Immature natural killer cell (primary cell): ENCODE measurements at places on chromosomes 5 and 9.

GRCh38 chr9:125696106-125696647, 10.8 kb downstream of the MAPKAP1 start:
- H3K4me3 ChIP-seq = no peak overlapping the region
- peaks cover 16% of the 10 kb centered on the region for H3K4me1 ChIP-seq
- no peak for DNase-seq
- no peaks in the 10 kb centered on the region for H3K27me3 ChIP-seq
- H3K36me3 ChIP-seq = no peaks in the 10 kb centered on the region

GRCh38 chr9:26142201-26142600, 464.0 kb upstream of the TUSC1 start:
- DNase-seq = no peak
- no peaks in the 10 kb centered on the region for H3K27me3 ChIP-seq
- H3K36me3 ChIP-seq = no peaks in the 10 kb centered on the region
- H3K4me1 ChIP-seq = no peaks in the 10 kb centered on the region

DNA sequence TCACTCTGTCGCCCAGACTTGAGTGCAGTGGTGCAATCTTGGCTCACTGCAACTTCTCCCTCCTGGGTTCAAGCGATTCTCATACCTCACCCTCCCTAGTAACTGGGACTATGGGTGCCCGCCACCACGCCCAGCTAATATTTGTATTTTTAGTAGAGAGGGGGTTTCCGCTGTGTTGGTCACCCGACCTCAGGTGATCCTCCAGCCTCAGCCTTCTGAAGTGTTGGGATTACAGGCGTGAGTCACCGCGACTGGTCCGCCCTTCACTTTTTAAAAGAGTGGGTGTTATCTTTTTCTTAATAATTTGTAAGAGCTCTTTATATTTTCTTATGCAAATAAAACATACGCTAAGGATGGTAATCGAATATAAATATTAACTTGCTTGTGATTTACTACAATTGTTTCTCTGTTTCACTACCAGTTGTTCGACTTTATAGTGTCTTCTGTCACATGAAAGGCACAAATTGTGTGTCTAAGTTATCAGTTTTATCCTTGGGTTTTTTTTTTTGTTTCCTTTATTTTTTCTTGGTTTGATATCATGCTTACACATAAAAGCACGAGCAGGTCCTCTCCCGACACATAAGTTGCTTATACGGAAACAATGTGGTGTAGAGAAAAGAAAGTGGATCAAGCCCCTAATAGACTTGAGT, 1.9 kb upstream of the GPBP1 start:
- H3K4me1 ChIP-seq = peaks cover 36% of the 10 kb centered on the region
- no peak for DNase-seq
- H3K27me3 ChIP-seq = peaks cover 26% of the 10 kb centered on the region
- peak overlapping the region; percentile 100 for H3K27ac ChIP-seq

DNA sequence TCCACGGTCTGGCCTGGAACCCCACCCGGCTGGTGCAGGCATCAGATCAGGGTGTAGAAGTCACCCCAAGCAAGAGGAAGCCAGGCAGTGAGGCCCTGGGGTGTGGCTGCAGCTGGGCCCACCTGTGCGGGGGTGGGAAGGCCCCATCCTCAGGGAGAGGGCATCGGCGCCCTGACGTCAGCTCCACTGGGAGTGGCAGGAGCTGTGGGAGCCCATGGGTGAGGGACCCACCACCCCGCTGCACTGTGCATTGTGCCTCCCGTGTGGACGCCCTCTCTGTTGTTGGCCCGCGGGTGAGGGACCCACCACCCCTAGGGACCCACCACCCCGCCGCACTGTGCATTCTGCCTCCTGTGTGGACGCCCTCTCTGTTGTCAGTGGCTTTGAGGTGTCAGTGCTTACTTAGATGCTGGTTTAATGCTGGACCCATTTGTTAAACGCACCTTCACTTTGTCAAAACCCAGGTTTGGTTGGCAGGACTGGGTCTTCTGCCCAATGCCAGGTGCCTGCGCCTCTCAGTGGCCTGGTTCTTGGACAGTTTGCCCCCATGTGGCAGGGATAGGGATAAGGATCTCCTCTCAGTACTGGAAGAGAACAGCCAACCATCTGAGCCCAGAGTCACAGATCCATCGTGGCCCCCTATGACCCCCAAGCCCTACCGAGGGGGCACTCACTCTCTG, 6.9 kb upstream of the EXOC3 start:
- no peak overlapping the region for H3K4me3 ChIP-seq
- no peak overlapping the region for H3K27ac ChIP-seq
- no peaks in the 10 kb centered on the region for H3K4me1 ChIP-seq
- no peak for DNase-seq

DNA sequence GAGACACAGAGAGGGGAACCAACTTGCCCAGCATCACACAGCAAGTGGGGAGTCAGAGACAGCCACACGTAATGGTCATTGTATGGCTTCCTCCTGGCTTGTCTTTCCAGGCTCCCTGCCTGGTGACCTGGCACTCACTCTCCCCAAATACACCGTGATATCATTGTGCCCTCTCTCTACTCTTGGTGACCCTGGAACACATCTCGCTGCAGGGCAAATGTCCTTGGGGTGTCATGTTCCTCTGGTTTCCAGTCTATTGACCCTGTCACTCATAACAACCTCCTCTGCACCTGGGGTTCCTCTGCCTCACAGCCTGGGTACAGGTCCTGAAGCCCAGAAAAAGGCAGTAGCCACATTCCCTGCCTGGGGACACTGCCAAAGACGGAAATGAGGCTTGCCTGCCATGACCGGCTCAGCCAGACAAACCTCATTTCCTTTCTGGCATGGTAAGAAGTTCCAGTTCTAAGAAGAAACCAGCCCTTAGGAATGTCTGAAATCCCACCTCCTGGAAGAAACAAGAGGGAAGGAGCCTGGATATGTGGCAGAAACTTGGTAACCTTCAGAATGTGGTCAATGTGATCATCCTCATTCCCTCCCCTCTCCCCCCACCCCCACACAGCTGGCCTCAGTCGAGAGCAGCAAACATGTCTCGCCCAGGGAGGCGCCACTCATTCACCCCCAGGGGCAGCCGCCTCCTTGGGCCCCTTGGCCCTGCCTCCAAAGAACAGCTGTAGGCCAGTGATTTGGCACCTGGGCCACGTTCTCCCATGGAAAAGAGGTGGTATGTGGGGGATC, 30.6 kb upstream of the SMU1 start:
- H3K27me3 ChIP-seq = peaks cover 16% of the 10 kb centered on the region
- DNase-seq = no peak
- H3K4me1 ChIP-seq = peaks cover 4% of the 10 kb centered on the region
- H3K36me3 ChIP-seq = peaks cover 25% of the 10 kb centered on the region
- no peak overlapping the region for H3K4me3 ChIP-seq

GRCh38 chr5:71932655-71933338, 174.5 kb upstream of the MAP1B start:
- no peak for DNase-seq
- H3K4me3 ChIP-seq = no peak overlapping the region
- no peaks in the 10 kb centered on the region for H3K27me3 ChIP-seq
- H3K4me1 ChIP-seq = no peaks in the 10 kb centered on the region
- no peak overlapping the region for H3K27ac ChIP-seq
